Large intestine (tissue), 12 donors: ENCODE measurements at places on chromosomes 4 and X. TPM values are rescaled to one million over a fixed set of nuclear protein-coding genes. Genes with fewer than 3 reads are reported as not detected.

DNA sequence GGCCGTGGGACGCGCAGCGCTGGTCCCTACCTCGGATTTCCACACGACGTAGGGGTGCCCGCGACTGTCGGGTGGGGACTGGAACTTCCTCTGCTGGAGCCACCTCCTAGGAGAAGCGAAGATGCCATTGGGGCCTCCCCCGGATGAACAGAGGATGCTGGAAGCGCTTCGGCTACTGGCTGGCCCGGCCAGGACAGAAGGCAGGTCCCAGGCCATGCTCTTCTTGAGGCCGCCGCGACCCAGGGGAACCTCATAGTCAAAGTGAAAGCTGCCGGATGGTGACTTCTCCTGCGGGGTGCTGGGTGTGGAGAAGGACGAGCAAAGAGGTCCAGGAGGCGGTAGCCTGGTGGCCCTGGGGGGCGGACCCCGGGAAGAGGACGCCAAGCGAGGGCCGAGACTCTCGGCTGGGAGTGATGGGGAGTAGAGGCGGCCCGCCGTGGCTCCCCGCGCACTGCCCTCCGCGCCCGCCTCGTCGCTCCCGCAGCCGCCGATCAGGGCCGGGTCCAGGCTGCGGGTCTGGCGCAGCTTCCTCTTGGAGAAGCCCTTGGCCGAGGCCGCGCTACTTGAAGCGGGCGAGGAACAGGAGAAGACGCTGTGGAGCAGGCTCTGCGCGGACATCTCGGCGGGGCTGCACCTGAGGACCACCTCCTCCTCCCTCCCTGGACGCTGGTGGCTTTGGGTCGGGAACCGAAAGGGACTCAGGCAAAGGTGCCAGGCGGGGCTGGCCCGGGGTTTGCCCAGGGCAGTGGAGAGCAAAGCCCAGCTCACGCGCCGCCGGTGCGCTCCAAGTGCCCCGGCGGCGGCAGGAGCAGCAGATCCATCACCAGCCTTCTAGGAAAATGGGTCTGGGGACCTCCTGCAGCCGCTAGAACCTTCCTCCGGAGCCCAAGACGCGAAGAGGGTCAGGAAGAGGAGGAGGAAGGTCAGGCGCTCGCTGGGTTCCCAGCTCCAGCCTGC is 1.2 kb downstream of the ARHGAP6 start:
- H3K4me1 ChIP-seq, result no peaks in the 10 kb centered on the region
- peaks cover 17% of the 10 kb centered on the region for H3K27me3 ChIP-seq

DNA sequence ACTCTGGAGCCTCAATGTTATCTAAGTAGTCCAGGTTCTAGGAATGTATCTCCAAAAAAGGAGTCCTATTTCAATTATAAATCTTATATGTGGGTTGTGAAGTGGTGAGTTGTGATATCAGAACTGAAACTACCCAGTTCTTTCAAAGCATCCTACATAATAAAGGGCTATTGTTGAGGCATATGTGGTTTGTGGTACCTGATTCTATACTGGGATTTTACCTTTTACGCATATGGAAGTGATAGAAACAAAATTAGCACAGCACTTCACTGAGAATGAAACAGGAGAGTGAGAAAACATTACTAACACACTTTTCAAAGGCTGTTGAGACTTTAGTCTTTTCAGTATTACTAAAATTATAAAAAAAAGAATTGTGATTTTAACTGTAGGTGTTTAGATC is 417.7 kb upstream of the GALNT7 start:
- no peak overlapping the region for H3K4me3 ChIP-seq
- no peaks in the 10 kb centered on the region for H3K27me3 ChIP-seq
- no peak for DNase-seq
- H3K27ac ChIP-seq, result no peak overlapping the region
- no peaks in the 10 kb centered on the region for H3K4me1 ChIP-seq

- DNase-seq, result no peak
- H3K36me3 ChIP-seq, result no peaks in the 10 kb centered on the region
- no peaks in the 10 kb centered on the region for H3K4me1 ChIP-seq
- no peak overlapping the region for H3K4me3 ChIP-seq
- no peaks in the 10 kb centered on the region for H3K27me3 ChIP-seq
- H3K27ac ChIP-seq, result no peak overlapping the region
Measured at GRCh38 chr4:45578874-45579273, 545.0 kb downstream of the GABRG1 start.

- H3K27me3 ChIP-seq, result no peaks in the 10 kb centered on the region
- DNase-seq, result no peak
- no peak overlapping the region for H3K27ac ChIP-seq
- no peaks in the 10 kb centered on the region for H3K4me1 ChIP-seq
- no peak overlapping the region for H3K4me3 ChIP-seq
Measured at GRCh38 chr4:3199653-3200422, 49.1 kb upstream of the MSANTD1 start.

GRCh38 chr4:8174970-8175369 is 16.4 kb upstream of the ABLIM2 start:
- no peak overlapping the region for H3K27ac ChIP-seq
- no peaks in the 10 kb centered on the region for H3K4me1 ChIP-seq
- DNase-seq, result no peak

- no peak for DNase-seq
- no peaks in the 10 kb centered on the region for H3K4me1 ChIP-seq
- peaks cover 3% of the 10 kb centered on the region for H3K36me3 ChIP-seq
- H3K27ac ChIP-seq, result no peak overlapping the region
- H3K27me3 ChIP-seq, result no peaks in the 10 kb centered on the region
Measured at GRCh38 chr4:77893451-77893850, 30.8 kb downstream of the MRPL1 start.

- no peaks in the 10 kb centered on the region for H3K27me3 ChIP-seq
- H3K4me1 ChIP-seq, result peaks cover 4% of the 10 kb centered on the region
- peak overlapping the region; percentile 42 for H3K27ac ChIP-seq
- H3K4me3 ChIP-seq, result no peak overlapping the region
Measured at GRCh38 chrX:123648028-123648810, 84.6 kb downstream of the THOC2 start.

GRCh38 chrX:39550795-39551361 is 546.9 kb downstream of the BCOR start:
- no peak for DNase-seq
- no peaks in the 10 kb centered on the region for H3K27me3 ChIP-seq
- H3K36me3 ChIP-seq, result no peaks in the 10 kb centered on the region
- no peak overlapping the region for H3K4me3 ChIP-seq
- no peak overlapping the region for H3K27ac ChIP-seq

DNA sequence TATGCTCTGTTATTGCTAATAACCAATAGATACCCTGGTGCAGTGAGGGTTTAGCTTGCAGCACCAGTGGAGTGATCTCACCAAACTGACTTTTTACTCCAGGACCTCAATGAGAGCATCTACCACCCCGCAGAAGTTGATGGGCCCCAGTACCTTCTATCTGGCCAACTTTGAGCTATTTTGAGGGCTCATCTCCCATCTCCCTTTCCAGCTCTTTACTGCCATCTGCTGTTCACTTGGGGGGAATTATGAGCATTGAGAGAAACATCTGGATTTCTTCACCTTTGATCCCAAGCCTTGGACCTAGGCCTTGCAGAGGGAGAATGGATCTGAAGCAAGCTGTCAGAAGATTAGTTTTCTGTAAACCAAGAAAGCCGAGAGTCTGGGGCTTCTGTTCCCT is 143.6 kb downstream of the TMEM164 start:
- H3K4me1 ChIP-seq, result peaks cover 3% of the 10 kb centered on the region
- H3K36me3 ChIP-seq, result peaks cover 5% of the 10 kb centered on the region
- H3K27ac ChIP-seq, result peak overlapping the region; percentile 42
- DNase-seq, result peak; percentile 58
- H3K4me3 ChIP-seq, result no peak overlapping the region
- H3K27me3 ChIP-seq, result no peaks in the 10 kb centered on the region

DNA sequence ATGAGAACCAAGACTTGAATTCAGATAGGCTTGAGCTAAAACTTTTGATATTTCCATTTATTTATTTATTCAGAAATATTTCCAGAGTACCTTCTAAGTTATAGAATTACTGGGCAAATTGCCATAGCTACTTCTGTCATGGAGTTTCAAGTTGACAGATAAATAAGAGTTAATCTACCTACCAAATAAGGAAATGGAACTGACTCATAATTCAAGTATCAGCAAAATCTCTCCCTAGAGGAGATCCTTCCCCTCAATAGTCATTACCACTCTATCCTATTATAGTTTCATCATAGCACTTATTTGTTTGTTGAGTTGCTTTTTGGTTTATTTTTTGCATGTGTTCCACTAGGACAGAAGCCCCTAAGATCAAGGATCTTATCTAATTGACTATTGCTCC is 48.8 kb upstream of the CCSER1 start:
- H3K36me3 ChIP-seq, result no peaks in the 10 kb centered on the region
- H3K4me1 ChIP-seq, result no peaks in the 10 kb centered on the region
- no peaks in the 10 kb centered on the region for H3K27me3 ChIP-seq
- no peak overlapping the region for H3K4me3 ChIP-seq
- no peak for DNase-seq

GRCh38 chr4:113659127-113659526 is 102.4 kb downstream of the CAMK2D start:
- DNase-seq, result no peak
- H3K36me3 ChIP-seq, result peaks cover 3% of the 10 kb centered on the region
- no peaks in the 10 kb centered on the region for H3K27me3 ChIP-seq
- no peak overlapping the region for H3K4me3 ChIP-seq
- no peak overlapping the region for H3K27ac ChIP-seq
- H3K4me1 ChIP-seq, result peaks cover 4% of the 10 kb centered on the region

DNA sequence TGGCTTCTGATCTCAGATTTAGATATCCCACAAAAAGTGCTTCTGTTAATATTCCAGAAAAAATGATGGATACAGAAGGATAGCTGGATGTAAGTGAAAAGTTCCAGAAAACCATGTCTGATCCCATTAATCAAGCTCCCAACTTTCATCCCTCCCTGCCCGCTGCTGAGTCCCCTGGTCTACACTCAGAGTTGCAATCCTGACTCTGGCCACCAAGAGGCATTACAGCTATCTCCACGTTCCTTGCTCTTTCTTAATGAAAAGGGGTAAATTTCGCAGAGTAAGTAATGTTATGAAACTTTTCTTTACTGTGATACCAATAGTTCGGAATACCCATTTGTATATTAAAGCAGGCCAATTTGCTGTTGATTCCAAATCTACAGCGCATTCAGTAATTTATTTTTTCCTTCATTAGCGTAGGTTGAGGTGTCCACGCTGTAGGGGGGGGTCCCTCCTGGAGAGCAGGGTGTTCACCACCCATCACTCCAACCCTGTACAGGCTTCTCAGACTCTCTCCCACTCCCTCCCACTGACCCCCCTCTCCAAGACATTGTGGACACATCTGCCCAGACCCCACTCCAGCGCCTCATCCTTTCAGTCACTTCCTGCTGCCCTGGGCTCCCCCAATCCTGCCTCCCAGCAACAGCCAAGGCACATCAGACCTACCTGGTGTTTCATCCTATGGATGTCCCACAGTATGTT is 55.1 kb downstream of the RAB40A start:
- H3K27ac ChIP-seq, result no peak overlapping the region
- H3K36me3 ChIP-seq, result no peaks in the 10 kb centered on the region
- no peaks in the 10 kb centered on the region for H3K27me3 ChIP-seq
- DNase-seq, result no peak

- no peak overlapping the region for H3K27ac ChIP-seq
- peaks cover 4% of the 10 kb centered on the region for H3K36me3 ChIP-seq
- no peaks in the 10 kb centered on the region for H3K4me1 ChIP-seq
- no peak for DNase-seq
- H3K27me3 ChIP-seq, result no peaks in the 10 kb centered on the region
- H3K4me3 ChIP-seq, result no peak overlapping the region
Measured at GRCh38 chr4:7892212-7893019, 47.2 kb downstream of the AFAP1 start.

DNA sequence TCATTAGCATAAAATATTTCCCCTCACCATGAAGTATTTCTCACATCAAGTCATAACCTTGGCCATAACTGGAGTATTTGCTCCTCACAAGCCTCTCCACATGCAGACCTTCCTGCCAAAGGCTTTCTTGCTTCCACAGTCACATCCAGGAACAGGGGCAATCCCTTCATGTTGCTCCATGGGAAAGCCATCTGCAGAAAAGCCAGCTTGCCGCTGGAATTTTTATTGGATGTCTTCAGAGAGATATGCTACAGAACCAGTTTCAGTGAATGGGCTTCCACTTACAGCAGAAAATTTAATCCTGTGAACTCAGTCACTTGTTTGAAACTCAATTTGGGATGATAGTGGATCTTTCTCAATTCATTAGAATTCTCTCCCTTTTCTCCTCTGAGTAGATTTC is 3.2 kb upstream of the CDKN2AIP start:
- peak; percentile 55 for DNase-seq
- peak overlapping the region; percentile 67 for H3K27ac ChIP-seq
- H3K4me3 ChIP-seq, result no peak overlapping the region
- H3K4me1 ChIP-seq, result peaks cover 47% of the 10 kb centered on the region
- H3K27me3 ChIP-seq, result no peaks in the 10 kb centered on the region

GRCh38 chrX:41320393-41320792 is 13.6 kb upstream of the DDX3X start:
- H3K36me3 ChIP-seq, result no peaks in the 10 kb centered on the region
- H3K4me1 ChIP-seq, result no peaks in the 10 kb centered on the region
- H3K4me3 ChIP-seq, result no peak overlapping the region
- no peaks in the 10 kb centered on the region for H3K27me3 ChIP-seq
- DNase-seq, result no peak

DNA sequence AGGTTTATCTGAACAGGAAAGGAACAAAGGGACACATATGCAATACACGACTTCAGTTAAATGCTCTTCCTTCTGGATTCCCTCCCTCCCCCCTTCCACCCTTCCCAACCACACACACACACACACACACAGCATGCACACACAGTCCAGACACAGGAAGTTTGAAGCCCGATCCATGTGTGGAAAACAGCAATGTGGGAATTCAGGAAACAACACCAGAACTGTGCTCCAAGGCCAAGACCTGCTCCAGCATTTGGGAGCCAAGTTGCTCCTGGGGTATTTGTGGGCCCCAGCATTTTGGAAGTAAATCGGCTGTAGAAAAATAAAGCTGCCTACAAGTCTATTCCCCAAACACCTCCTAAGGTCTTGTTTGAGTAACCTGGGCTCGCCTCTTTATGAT is 5.6 kb upstream of the AMOT start:
- no peaks in the 10 kb centered on the region for H3K27me3 ChIP-seq
- peak overlapping the region; percentile 8 for H3K27ac ChIP-seq
- peaks cover 12% of the 10 kb centered on the region for H3K4me1 ChIP-seq
- H3K36me3 ChIP-seq, result no peaks in the 10 kb centered on the region
- H3K4me3 ChIP-seq, result no peak overlapping the region
- DNase-seq, result no peak

- H3K4me3 ChIP-seq, result no peak overlapping the region
- no peak overlapping the region for H3K27ac ChIP-seq
- no peaks in the 10 kb centered on the region for H3K4me1 ChIP-seq
- no peak for DNase-seq
Measured at GRCh38 chrX:135512508-135513129, 7.8 kb upstream of the INTS6L start.

HSFX3 gene
- polyA plus RNA-seq, result not detected

CYBB gene
- 15.9 TPM for polyA plus RNA-seq

HTT-AS gene
- polyA plus RNA-seq, result not detected

CYTL1 gene
- polyA plus RNA-seq, result 6.7 TPM

RAB33A gene
- polyA plus RNA-seq, result 1.7 TPM

BEND4 gene
- polyA plus RNA-seq, result 1.2 TPM

GPRASP1 gene
- polyA plus RNA-seq, result 13.8 TPM

ZFYVE28 gene
- 7.4 TPM for polyA plus RNA-seq
